ENCODE measurements at places on chromosomes 12 and 14.

GRCh38 chr14:49633640-49634546, 1.2 kb downstream of the DNAAF2 start:
- peak; percentile 96 for DNase-seq

GRCh38 chr12:113643177-113643974, 171.7 kb upstream of the LHX5 start:
- DNase-seq, result no peak

DNA sequence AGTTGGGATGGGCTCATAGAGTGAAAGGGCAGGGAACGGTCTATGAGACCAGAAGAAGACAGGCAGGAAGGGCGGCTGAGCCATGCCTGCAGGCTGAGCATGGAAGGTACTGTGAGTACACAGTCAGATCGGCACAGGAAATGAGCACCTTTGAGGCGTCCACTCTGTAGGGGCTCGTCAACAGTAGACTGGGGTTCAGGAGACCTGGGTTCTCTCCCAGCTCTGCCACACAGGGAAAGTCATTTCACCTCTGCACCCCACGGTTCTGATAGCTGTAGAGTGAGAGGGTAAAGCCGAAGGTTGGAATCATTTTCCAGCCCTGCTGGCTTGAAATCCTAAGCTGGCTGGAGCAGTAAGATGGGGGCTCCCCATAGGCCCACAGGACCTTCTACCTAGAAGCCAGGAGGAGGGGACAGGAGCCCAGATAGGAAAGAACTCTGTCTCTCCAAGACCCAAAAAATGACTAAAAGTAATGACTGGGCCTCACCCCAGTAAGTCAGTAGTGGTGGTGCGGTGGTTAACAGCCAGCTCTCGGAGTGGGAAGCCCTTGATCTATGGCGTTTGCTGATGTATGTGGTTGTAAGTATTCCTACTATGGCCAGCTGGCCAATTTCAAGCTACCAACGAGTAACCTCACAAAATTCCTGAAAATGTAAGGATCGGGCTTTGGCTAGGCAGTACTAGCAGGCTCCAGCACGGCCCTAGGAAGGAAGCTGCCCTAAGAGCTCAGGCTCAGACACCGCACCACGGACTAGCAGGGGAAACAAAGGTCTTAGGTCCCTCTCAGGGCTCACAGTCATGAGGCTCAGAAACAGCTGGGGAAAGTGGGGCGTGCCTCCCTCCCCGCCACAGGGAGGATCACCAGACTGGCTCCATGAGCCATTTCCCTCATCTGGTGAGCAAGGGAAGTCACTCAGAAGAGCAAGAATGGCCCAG, 10.3 kb upstream of the CD27 start:
- DNase-seq, result no peak

GRCh38 chr12:25556153-25556552, 3.1 kb upstream of the LMNTD1 start:
- no peak for DNase-seq

DNA sequence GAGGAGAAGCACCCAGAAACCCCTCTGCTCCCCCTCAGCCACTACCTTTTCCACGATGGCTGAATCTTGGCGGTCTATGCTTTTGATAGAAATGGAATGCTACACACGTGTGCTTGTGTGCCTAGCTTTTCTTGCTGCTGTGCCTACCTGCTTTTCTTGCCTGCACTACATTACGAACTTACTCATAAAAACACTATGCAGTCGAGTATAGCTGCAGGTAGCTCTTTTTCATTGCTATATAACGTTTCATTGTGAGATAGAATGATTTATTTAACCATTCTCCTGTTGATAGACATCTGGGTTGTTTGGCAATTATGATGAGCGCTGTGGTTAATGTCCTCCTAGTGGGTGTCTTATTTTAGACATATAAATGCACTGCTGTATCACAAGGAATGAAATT, 67.9 kb upstream of the NCOR2 start:
- DNase-seq, result no peak

DNA sequence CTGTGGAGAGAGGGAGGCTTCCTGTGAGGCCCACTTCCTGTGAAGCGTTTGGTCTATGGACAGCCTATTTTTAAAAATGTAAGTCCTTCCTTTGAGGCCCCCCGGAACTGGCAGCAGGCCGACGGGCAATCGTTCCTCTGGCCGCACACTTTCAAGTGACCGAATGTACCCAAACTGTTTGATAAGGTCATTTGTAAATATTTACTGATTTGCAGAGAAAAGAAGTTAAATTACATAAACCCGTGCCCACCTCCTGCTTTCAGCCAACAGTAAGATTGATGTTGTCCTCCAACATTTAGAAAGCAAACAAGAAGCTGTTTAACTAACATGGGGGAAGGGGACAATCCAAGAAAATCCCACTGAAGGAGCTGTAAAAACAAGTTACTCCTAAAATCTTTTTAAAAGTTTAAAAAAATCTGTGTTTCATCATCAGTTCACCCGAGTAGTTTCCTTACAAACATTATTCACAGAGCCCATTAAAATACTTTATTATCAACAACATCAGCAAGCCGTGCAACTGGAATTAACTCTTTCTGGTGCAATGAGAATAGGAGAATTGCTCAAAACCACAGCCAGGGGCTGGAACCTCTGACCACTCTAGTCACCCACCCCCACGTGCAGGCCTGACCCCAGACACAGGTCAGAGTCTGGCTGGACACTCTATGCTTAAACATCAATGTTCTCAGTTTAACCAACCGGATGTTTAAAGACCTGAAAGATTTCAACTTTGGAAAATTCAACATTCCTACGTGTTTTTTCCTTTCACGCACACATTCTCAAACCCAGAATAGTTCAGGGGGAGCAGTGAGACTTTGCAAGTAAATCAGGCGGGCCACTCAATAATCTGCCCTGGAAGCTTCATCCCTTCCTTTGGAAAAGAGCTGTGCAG, 65.3 kb downstream of the FOXN3 start:
- no peak for DNase-seq

- DNase-seq, result no peak
Observed at GRCh38 chr14:47555333-47555732, 120.1 kb downstream of the MDGA2 start.

- no peak for DNase-seq
Observed at GRCh38 chr14:61064856-61065255, 83.8 kb downstream of the SLC38A6 start.

Data from NCI-H82 (cell line).